ENCODE measurements at places on chromosomes 4 and X.

GRCh38 chr4:165151734-165152133, 39.1 kb upstream of the TMEM192 start:
- DNase-seq, result no peak

- no peak for DNase-seq
Observed at GRCh38 chr4:121049072-121049599, 23.2 kb downstream of the NDNF start.

GRCh38 chr4:145930592-145930991, 8.0 kb downstream of the ZNF827 start:
- no peak for DNase-seq

GRCh38 chr4:1126506-1126905, 13.1 kb upstream of the RNF212 start:
- DNase-seq, result no peak

GRCh38 chr4:128347930-128348660, 60.5 kb upstream of the PGRMC2 start:
- DNase-seq, result no peak

Measured in right kidney (tissue), 9 donors.